Osteocyte (in vitro differentiated cells): ENCODE measurements at places on chromosomes 4 and X. TPM values are rescaled to one million over a fixed set of nuclear protein-coding genes. Genes with fewer than 3 reads are reported as not detected.

Gene LIAS
- total RNA-seq = 10.9 and 13.8 TPM in 2 replicates

Gene PNMA3
- not detected in 2 replicates for total RNA-seq

Gene ATP6AP2
- total RNA-seq = 154 and 162 TPM in 2 replicates

Gene SLITRK4
- total RNA-seq = 0.10 and 0.11 TPM in 2 replicates

Gene CABS1
- total RNA-seq = not detected in 2 replicates

Gene HMGN5
- total RNA-seq = 1.6 and 2.7 TPM in 2 replicates

Gene KCNE5
- 0.24 and 0.70 TPM in 2 replicates for total RNA-seq

Gene MFAP3L
- total RNA-seq = 2.1 and 2.5 TPM in 2 replicates

Gene HSFX4
- not detected in 2 replicates for total RNA-seq
